ENCODE measurements at places on chromosomes 1 and 21.

DNA sequence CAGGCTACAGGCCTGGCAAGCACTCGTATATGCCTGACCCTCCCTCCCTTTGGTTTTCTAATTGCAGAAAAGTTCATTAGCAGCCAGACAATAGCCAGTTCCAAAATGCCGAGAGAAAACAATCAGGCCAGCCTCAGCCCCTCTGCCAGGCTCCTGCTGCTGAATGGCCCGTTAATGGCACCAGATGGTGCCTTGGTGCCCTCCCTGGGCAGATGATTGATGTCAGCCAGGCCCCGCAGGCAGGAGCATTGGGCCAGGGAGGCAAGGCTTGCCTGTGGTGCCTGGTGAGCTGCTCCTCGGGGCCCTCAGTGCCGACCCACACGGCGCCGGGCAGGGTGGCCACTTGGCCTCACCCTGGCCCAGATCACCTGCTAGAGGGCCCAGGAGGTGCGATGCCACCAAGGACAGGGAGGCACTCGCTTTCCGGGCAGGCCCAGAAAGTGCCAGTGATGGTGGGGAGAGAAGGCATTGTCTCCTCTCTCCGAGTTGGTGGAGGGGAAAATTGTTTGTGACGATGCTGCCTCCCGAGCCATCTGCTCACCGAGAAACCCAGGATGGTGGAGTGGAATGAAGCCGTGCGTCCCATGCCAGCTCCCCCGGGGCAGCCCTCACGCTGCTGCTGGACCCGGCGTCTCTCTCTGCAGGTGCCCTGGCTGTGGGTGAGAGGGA is 28.1 kb downstream of the QSOX1 start:
- peak; percentile 96 for DNase-seq

DNA sequence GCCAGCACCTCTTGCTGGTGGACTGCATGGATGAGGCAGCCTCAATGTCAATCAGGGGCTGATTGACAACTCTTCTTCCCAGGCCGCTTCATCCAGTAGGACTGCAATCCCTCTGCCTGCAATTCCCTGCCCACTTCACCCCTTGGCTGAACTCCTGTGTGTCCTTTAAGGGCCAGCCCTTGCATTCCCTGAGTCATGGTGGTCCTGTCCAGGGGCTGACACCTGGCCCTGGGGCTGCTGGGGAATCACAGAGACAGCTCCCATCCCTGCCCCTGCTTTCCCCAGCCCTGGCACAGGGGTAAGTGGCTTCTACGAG is 4.6 kb upstream of the EPS8L3 start:
- no peak for DNase-seq

DNA sequence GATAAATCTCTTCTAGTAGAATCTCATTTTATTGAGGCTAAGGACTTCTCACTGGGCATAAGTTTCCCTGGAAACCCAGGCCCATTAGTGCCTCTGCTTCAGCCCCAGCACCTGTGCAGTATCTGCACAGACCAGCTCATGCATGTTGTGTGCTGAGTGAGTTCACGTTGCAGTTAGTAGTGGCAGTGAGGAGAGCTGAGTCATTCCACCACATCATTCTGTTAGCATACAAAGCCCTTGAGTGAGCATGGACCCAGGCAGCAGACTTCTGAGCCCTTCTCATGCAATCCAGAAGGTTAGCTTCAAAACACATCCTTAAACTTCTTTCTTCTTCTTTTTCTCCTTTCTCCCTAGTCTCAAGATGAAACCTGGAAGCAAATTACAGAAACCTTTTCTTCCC is 45.8 kb upstream of the NTPCR start:
- no peak for DNase-seq

- DNase-seq = peak; percentile 25
These were observed 852 bp downstream of the TMEM50A start for GRCh38 chr1:25338986-25339385.

- DNase-seq = no peak
These were observed 9.1 kb upstream of the TRABD2B start for GRCh38 chr1:48006264-48006663.
